ENCODE measurements at places on chromosomes 3 and 15.
A peak's percentile ranks its signal among the peaks of the same experiment; 100 is the strongest.

DNA sequence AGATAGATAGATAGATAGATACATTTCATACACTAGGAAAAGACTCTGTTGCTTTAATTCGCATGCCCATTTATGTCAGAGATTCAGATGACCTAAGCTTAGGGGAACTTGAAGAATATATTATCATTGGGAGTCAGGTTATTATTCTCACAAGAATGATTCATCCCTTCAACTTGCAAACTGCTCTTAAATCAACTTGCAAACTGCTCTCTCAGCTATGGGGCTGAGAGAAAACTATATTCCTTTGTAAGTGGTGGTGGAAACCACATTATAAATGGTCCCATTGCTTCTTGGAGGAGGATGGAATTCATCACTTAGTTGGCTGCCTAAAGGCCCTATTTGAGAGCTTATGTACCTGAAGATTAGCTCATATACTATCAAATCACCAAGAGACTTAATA lies 160.9 kb upstream of the STAC start:
- H3K36me3 ChIP-seq, result no peaks in the 10 kb centered on the region
- H3K27me3 ChIP-seq, result no peaks in the 10 kb centered on the region
- no peaks in the 10 kb centered on the region for H3K4me1 ChIP-seq
- no peak for DNase-seq
- no peak overlapping the region for H3K4me3 ChIP-seq
- no peak overlapping the region for H3K27ac ChIP-seq

DNA sequence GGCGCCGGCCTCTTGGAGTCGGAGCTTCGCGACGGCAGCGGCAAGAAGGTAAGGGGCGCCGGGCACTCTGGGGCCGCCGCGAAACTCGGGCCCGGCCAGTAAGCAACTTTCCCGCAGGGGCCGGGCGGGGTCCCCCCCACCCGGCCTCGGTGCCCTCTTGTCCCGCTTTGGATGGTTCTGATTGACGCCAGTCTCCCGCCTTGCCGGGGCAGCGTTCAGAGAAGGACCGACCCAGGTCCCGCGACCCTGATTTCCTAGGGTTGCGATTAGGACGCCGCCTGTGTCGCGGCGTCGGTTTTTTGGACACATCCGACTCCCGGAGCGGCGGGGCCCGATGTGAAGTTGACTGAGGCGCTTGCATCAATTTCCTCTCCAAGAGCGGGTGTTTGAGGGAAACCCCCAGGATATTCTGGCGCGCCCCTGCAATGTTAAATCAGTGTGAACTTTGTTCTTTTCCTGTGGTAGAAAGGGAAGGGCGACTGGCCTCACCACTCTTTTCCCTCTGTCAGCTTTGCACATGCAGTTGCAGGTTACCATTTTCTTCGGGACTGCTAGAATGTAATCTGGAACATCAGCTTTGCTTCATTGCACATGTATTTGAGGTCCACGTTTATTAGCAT lies 755 bp downstream of the PDE8A start:
- H3K4me1 ChIP-seq, result peaks cover 16% of the 10 kb centered on the region
- peak; percentile 68 for DNase-seq
- H3K36me3 ChIP-seq, result no peaks in the 10 kb centered on the region

GRCh38 chr15:96390986-96391385 lies 60.5 kb downstream of the NR2F2 start:
- H3K4me3 ChIP-seq, result no peak overlapping the region
- H3K27me3 ChIP-seq, result peaks cover 13% of the 10 kb centered on the region
- H3K4me1 ChIP-seq, result no peaks in the 10 kb centered on the region
- no peak for DNase-seq
- H3K27ac ChIP-seq, result no peak overlapping the region
- no peaks in the 10 kb centered on the region for H3K36me3 ChIP-seq

- H3K4me1 ChIP-seq, result no peaks in the 10 kb centered on the region
- H3K36me3 ChIP-seq, result no peaks in the 10 kb centered on the region
- no peaks in the 10 kb centered on the region for H3K27me3 ChIP-seq
Observed at GRCh38 chr15:42033214-42033873, 12.5 kb upstream of the PLA2G4E start.

DNA sequence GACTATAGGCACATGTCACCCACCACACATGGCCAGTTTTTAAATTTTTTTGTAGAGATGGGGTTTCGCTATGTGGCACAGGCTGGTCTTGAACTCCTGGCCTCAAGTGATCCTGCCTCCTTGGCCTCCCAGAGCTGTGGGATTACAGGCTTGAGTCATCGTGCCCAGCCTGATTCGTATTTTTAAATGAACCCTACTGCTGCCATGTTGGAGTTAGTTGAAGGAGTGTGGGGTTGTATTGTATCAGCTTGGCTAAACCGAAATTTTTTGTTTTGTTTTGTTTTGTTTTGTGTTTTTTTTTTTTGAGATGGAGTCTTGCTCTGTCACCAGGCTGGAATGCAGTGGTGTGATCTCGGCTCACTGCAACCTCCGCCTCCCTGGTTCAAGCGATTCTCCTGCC lies 11.8 kb upstream of the ZNF770 start:
- DNase-seq, result no peak
- H3K27me3 ChIP-seq, result no peaks in the 10 kb centered on the region
- H3K4me3 ChIP-seq, result no peak overlapping the region

DNA sequence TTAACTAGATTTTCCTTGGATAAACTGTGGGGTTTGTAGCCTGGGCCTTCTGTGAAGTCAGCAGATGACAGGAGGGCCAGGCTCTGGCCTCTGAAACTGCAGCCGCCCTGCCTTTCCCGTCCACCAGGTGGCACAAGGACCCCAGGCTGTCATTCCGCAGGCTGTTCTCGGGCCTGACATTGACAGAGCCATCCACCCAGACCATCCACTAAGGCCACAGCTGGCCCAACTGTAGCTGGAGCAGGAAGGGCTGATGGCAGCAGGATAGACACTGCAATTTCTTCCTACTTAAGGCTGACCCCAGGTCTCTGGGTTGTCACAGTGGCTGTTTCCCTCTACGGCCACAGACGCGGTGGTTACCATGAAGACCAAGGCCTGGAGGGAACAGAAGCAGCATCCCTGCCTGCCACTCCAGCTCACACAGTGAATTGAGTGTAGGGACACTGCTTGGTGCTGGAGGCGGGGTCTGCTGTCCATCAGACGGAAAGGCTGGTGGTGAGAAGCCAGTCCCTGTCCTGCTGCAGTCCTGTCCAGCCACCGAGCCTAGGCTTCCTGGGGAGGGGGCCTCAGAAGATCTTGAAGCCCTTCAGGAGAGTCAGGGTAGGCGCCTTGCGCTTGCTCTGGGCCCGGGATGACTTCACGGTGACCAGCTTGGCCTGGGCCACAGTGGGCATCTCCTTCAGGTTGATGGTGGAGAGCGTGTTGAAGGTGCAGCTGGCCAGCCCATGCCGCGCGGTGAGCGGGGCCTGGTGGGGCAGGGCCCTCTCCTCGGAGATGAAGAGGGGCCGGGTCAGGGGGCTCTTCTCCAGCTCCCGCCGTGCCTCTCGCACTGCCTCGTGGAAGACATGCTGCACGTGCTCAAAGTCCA lies 9.4 kb downstream of the SLC51B start:
- no peak overlapping the region for H3K4me3 ChIP-seq
- no peaks in the 10 kb centered on the region for H3K36me3 ChIP-seq
- peak overlapping the region; percentile 31 for H3K27ac ChIP-seq
- peaks cover 20% of the 10 kb centered on the region for H3K4me1 ChIP-seq

DNA sequence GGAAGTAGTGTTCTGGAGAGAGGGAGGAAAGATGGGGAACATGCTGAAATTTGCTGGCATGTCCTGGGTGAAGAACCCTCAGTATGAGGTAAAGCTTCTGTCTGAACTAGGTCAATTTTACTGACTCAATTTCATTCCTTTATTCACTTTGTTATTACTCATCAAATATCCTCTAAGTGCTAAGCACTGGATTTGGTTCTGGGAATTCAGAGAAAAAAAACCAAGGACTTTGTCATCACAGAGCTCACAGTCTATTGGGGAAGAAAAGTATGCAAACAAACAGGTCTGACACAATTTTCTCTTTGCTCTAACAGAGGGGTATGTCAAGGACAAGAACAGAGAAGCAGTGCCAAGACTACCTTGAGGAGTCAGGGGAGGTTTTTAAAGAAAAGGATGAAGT lies 68.0 kb downstream of the TFG start:
- H3K4me3 ChIP-seq, result no peak overlapping the region
- no peak overlapping the region for H3K27ac ChIP-seq
- no peaks in the 10 kb centered on the region for H3K36me3 ChIP-seq

All from hepatocyte (in vitro differentiated cells).